WTC11 (cell line): ENCODE measurements at places on chromosomes 5 and 9.

- no peak for DNase-seq
Observed at GRCh38 chr9:80560976-80561375, 989.2 kb downstream of the TLE4 start.

DNA sequence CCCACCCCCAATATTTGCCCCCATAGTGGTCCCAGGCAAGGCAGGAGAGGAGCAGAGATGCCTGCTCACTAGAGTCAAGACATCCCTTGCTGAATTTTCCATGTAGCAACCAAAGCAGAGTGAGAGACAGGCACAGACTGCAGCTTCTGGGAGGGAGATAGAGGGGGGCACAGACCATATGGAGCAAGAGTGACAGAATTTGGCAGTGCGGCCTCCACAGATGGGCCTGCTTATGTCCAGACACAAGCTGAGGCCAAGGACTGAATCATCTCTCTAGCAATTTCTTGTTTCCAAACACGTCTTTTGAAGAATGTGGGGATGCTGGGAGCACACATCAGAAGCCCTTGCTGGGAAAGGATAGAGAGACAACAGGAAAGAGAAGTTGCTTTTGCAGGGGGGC, 53.0 kb upstream of the ALDH1B1 start:
- DNase-seq: no peak

DNA sequence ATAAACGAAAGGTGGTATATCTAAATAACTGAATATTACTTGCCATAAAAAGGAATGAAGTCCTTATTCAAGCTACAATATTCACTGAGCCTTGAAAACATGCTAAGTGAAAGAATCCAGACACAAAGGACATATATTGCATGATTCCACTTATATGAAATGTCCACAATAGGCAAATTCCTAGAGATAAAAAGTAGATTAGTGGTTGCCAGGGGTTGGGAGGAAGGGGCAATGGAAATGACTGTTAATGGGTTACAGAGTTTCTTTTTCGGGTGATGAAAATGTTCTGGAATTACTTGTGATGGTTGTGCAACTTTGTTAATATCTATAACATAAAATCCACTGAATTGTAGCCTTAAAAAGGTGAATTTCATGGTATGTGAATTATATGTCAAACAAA, 227.1 kb upstream of the TRIM32 start:
- DNase-seq: no peak

DNA sequence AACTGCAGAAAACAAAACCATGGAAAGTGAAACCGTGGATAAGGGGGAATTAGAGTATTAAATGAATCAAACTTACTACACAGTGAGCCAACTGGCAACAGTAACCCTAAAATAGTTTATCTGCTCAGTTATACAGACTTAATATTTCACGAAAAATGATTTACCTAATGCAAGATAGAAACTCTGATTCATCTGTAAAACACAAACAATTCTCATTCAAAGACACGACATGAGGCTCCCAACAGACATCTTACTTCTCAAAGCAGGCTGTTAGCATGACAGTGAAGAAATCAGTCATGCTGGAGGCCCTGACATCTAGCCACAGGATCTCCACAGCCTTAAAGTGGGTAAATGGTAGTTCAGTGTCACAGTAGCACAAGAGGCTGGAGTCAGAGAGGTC, 131.2 kb downstream of the FBN2 start:
- DNase-seq: no peak

DNA sequence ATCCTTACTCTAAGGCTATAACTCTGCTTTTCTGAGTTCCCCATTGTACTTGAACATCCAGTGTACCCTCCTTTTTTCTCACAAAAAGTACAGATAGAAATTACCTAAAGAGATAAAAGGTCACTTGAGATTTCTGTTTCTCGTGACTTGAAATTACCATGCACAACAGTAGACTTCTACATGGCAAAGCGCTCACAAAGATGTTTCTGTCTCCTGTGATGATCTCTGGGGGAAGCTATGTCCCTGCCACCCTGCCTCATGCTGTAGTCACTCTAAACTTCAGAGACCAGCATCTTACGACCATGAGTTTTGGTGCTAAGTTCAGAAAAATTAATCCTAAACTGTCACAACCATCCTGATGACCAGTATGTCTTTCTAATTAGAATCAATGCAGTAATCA, 36.2 kb downstream of the NFIB start:
- no peak for DNase-seq

- DNase-seq: no peak
Observed at GRCh38 chr5:159409801-159410200, 79.5 kb upstream of the IL12B start.

- DNase-seq: no peak
Observed at GRCh38 chr9:137592767-137593166, 2.5 kb upstream of the ZMYND19 start.

GRCh38 chr5:31720004-31720403, 81.1 kb downstream of the PDZD2 start:
- no peak for DNase-seq

DNA sequence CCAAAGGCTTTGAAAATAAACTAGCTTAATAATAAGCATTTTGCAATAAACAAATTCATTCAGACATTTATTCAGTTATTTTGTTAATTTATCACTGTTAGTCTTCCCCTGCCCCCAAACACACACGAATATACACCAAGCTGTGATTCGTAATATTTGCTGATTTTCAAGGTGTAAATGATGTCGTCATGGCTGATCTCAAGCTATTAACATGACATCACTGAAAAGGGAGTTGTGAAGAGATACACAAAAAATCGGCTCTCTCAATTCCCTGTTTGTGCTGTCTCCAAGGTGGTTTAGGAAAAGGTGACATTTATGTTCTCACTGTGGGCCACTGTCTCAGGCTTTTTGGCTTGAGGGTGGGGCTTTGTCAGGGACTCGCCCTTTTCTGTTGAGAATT, 413.3 kb downstream of the CDH9 start:
- no peak for DNase-seq

DNA sequence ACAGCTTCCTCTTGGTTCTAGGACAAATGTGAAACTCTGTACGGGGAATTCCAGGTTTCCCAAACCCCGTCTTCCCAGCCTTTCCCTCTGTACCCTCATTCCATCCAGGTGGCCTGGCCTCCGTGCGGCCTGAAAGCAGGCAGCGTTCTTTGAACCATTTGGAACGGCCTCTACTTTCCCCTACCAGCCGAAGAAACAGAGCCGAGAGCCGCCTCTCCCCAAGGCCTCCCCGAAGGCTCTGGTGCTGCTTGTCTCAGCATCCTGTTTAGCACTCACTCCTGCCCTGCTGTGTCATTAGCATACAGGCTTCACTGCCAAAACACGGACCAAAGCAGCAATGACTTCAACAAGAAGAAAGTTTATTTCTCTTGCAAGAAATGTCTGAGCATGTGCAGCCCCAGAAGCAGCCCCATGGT, 137.7 kb downstream of the HSD17B3 start:
- DNase-seq: no peak

DNA sequence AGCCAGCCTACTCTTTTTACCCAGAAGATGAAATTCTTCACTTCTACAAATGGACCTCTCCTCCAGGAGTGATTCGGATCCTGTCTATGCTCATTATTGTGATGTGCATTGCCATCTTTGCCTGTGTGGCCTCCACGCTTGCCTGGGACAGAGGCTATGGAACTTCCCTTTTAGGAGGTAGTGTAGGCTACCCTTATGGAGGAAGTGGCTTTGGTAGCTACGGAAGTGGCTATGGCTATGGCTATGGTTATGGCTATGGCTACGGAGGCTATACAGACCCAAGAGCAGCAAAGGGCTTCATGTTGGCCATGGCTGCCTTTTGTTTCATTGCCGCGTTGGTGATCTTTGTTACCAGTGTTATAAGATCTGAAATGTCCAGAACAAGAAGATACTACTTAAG, 16.6 kb downstream of the OCLN start:
- DNase-seq: no peak

DNA sequence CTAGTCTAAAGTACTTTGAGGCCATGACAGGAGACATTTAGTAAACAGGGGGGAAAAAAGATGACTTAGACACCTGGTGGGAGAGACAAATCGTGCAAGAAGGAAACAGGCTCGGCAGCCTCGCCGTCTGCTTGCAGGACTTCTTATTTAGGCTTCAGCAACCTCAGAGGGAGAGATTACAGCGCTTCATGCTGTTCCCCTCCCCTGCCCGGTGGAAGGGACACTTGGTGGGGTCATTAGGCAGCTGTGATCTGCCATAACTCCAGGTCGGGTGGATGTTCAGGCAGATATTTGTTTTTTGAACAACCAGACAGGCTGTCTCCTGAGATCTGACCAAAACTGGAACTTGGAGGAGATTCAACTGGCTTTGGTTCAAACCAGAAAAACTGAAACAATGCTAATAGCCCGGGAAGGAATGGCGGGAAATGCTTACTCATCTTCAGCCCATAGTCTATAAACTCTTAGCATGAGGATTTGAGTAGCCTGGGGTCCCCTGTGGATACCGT, 38.1 kb upstream of the CD180 start:
- no peak for DNase-seq

DNA sequence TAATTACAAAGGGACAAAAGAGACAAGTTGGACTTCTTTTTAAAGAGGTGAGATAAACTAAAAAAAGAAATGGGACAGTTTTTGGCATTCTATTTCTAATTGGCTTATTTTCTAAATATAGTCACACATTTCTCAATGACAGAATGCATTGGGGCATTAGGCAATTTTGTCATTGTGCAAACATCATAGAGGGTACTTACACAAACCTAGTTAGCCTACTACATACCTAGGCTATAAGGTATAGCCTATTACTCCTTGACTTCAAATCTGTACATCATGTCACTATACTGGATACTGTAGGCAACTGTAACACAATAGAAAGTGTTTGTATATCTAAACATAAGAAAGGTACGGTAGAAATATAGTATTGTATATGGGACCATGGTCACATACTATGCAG, 56.1 kb downstream of the LSM11 start:
- no peak for DNase-seq

DNA sequence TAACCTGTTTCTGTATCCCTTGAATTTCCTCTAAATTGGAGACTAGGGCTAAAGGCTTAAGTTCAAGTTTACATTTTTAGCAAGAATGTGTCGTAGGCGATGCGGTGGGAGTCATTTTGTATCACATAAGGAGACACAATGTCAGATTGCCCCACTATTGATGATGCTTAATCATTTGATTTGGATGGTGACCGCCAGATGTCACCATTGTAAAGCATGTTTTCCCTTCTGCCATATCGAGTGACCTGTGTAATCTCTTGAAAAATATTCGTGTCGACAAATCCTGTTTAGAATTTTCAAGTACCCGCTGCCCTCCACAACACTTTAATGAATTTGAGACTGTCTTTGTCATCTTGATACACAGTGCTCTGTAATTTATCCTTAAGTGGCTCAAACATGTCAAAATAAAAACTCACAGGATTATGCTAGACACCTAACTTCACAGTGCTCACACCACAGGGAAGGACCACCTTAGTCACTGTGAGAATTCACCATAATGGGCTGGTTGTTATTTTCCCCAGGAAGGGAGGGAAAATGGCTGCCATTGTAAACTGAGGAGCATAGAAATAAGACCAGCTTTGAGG, 34.5 kb upstream of the SLC46A2 start:
- no peak for DNase-seq

GRCh38 chr5:164345853-164346252, 840.4 kb downstream of the MAT2B start:
- DNase-seq: no peak

DNA sequence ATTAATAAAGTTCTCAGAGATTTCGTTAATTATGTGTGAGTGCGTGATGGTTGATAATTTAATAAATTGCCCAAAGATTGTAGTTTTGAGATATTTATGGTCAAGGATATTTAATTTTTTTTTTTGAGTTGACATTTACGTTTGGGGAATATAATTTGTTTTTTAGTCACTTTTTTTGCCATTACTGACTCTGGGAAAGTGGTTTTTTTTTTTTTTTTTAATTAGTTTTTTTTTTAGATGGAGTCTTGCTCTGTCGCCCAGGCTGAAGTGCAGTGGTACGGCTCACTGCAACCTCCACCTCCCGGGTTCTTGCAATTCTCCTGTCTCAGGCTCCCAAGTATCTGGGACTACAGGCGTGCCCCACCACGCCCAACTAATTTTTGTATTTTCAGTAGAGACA, 1.7 kb downstream of the BDP1 start:
- DNase-seq: no peak

- DNase-seq: no peak
Observed at GRCh38 chr5:77339337-77339890, 128.9 kb downstream of the PDE8B start.

DNA sequence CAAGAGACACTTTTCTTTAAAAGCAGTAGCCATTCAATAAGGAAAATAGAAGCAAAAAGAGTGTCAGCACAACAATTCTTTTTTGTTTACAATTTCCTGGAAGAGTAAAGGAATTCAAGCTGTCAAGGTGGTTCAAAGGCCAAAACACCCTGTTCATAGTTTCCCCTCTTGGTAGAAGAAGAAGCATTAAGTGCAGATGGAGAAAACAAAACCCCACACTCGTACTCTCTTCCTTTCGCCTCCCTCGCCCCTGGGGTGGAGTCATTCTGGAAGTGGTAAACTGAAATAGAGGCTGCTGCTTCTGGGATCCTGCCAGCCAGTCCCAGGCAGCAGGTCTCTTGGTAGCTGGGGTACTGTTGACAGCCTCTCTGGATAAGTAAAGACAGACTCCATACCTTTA, 105.0 kb downstream of the ANKRD55 start:
- DNase-seq: no peak
